ENCODE measurements at places on chromosomes 11 and 22.

GRCh38 chr11:75930534-75930933 lies 115.5 kb downstream of the UVRAG start:
- DNase-seq, result no peak

- DNase-seq, result no peak
Observed at GRCh38 chr11:60934124-60934789, 10.0 kb downstream of the TMEM132A start.

GRCh38 chr11:22555881-22556280 lies 69.7 kb downstream of the FANCF start:
- no peak for DNase-seq

DNA sequence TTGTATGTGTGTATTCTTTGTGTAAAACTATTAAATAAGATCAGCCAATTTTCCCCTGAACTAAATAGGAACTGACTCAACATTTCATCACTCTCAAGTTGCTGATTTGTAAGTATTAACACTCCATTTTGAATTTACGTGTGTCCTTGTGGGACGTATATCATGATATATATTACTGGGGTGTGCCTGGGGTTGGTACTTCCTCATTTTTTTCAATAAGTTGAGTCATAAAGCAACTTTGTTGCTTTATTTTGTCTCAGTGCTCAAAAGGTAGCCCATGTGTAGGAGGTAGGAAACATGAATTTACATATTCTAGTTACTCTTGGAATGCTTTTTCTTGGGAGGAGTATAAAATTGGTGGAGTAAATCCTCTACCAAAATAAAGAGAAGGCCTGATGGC lies 193.9 kb upstream of the RAG2 start:
- no peak for DNase-seq

DNA sequence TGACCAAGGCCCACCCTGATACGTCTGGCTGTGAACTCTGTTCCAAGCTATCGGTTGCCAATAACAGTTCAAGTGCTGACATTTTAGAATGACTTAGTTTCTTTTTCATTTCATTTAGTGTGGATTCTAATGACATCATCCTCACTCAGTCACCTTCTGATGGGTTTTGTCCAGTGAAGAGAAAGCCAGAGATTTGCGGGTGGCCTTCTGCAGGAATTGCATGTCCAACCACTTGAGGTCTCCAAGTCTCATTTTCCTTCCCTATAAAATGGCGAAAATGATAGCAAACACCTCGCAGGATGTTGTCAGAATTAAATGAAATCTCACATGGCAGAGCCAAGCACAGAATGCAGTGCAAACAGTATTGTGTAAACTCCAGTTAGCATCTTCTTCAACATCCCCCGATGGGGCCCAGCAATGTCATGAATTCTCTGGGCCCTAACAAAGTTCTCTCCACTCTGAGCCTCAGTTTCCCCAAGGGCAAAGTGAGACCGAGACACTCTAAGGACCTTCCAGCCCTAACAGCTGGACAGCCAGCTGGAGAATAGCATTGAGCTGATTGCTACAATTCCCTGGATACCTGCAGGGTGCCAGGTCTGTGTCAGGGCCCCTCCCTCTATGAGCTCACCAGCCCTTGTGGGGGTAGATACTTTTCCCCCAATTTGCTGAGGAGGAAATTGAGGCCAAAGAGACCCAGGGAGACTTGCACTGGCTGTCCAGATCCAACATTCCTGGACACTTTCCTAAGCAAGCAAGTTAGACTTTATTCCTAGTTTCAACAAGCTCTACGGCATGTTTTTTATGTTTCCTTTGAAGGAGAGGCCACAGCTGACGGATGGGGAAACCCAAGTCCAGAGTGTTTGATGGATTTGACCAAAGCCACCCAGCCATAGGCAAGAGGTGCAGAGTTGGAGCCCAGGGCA lies 286.7 kb downstream of the MN1 start:
- DNase-seq, result no peak

DNA sequence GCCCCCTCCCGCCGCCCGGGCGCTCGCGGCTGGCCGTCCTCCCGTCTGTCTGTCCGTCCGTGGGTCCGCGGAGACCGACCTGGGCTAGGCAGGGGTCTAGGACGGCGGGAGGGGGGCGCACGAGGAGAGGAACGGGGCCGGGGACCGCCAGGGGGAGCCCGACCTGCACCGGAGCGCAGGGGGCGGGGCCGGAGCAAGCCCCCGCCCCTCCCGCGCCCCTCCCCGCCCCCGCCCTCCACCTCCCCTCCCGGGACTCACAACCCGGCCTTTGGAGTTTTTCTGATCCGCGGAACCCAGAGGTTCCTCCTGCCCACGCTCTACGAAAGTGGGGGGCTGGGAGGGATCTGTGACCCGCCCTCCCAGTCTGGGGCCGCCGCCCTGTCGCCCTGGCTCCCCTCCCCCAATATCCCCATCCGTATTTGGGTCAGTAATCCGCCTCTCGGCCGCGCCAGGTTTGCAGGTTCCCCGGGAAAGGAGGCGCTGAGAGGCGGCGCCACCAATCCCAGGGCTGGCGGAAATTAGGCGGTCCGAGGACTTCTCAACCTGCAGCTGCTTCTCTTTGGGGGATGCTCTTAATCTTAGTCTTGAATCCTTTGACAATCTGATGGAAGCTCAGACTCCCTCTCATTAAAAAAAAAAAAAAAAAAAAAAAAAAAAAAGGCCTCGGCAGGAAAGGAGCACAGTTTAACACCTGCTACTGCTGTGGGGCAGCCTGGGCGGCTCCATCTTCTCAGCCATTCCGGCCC lies 925 bp upstream of the KCNJ11 start:
- no peak for DNase-seq

DNA sequence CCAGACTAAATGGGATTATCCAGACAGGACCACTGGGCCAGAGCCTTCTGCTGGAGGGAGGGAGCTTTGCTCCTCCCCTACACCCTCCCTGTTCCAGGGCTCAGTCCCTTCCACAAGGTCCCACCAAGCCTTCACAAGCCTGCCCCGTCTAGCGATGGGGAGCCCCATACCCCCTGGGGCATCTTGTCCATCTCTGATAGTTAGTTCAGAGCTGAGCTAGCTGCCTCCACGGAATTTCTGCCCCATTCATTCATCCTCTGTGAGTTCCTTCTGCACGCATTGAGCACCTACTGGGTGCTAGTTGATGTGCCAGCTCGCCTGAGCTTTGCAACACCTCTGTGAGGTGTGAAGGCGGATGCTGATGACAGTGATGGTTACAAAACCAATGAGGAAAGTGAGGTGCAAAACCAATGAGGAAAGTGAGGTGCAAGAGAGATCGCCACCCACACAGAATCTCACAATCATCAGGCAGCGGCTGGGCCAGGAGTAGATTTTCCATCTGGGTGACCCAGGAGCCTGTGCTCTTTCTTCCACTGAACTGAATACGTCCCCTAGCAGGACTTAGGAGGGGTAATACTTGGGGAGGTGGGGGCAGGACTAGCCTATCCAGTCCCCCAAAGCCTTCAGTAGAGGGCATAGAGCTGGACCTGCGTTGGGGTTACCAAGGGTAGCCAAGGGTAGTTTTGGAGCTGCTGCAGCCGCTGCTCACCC lies 21.5 kb upstream of the CBX7 start:
- DNase-seq, result no peak

DNA sequence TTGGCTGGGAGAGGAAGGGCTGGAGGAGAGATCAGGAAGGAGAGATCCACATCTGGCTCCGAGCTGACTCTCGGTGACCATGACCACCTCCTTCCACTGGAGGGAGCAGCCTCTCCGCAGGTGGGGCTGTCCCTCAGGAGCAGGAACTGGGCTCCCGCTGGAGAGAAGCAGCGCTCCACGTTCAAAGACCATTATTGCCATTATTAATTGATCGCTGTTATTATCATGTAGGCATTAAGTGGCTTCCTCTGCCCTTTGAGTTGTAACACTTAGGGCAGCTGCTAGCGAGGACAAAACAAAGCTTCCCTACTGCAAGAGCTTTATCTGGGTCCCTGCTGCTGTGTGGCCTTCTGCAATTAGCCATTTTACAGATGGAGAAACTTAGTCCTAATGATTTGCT lies 251.9 kb downstream of the ST3GAL4 start:
- DNase-seq, result peak; percentile 10

DNA sequence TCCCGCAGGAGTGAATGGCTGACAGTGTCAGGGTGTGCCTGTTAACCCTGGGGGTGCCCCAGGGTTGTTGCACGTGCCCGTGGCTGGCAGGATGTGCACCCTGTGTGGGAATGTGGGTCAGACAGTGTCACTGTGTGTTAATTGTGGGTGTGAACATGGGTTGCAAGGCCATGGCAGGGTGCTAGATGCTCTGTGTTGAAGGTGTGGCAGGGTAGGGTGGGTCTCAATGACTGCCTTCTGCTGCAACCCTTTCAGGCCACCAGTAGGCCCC lies 8.3 kb downstream of the RIN1 start:
- DNase-seq, result no peak

DNA sequence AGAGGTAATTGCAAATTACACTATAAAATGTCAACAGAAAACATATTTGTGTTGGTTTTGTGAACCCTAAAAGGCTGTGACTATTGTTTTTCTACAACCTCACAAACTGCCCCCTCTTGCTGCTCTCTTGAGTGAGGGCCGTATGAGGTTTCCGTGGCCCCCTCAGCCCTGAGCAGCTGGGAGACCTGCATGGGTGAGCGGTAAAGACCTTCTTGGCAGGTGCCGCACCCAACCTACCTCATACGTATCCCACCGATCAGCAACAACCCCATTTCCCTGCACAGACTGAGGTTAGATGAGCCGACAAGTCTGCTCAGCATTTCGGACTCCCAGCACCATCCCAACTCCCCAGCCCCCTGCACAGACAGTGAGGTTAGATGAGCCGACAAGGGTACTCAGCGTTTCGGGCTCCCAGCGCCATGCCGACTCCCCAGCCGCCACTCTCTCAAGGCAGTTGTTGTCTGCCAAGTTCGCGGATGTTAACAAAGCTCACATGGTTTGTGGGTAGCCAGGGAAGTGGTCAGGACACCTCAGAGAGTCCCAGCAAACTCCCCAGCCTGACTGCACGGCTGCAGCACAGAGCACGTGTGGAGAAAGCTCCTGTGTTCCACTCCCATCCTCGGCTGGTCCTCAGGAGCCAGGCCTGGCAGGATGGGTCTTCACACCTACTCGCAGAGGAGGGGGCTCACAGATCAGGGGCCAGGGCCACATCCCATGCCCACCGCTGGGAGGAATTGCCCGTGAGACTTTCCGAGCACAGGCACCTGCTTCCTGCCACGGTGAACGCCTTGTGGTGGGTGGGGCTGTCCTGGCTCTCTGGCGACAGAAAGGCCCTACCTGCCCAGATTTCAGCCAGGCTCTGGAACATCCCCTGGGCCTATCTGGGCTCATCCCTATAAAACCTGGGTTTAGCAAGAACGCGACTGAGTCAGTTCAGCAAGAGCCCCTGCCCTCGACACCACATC lies 502.9 kb downstream of the BRD1 start:
- DNase-seq, result no peak

DNA sequence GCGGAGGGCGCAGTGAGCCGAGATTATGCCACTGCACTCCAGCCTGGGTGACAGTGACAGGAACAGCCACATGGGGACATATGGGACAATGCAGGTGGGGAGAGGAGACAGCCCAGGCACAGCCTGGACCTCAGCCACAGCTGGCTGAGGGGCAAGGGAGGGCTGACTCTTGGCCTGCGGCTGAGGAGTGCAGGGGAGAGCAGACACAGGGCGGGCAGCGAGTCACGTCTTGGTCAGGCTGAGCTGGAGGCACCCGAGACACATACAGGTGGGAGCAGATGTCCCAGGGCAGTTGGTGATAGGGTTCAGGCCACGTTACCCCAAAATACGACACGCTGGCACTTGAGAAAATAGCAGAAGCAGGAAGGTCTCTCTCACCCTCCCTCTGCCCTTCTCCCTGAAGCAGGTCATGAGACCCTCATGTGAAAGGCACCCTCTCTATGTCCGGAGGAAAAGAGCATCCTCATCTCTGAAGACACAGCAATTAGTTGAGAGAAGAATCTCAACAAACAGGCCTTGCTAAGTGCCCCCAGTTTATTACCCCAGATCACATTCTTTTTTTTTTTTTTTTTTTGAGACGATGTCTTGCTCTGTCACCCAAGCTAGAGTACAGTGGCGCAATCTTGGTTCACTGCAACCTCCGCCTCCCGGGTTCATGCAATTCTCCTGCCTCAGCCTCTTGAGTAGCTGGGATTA lies 10.5 kb downstream of the KIAA0930 start:
- no peak for DNase-seq
